ENCODE measurements at places on chromosomes 6 and 20.

- DNase-seq: no peak
These were observed 85.1 kb downstream of the AGPAT4 start for GRCh38 chr6:161188547-161189465.

GRCh38 chr20:3326779-3327521 is 80.5 kb downstream of the DNAAF9 start:
- no peak for DNase-seq

DNA sequence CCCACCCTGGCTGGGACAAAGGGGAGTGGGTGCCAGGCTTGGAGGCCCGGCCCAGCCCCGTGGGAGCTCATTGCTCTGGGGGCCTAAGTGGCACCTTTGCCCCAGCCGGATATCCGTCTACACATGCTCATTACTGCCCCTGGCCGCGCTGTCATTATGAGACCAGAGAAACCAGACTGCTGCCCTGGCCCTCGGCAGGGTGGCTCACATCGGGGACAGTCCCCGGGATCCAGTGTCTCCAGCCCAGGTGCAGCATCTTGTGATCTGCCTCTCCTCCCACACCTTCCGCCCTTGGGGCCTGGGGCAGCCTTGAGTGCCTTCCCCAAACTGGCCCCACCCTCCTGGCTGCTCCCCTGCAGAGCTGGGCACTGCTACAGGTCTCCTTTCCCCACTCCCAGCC is 4.9 kb downstream of the SRMS start:
- DNase-seq: no peak

DNA sequence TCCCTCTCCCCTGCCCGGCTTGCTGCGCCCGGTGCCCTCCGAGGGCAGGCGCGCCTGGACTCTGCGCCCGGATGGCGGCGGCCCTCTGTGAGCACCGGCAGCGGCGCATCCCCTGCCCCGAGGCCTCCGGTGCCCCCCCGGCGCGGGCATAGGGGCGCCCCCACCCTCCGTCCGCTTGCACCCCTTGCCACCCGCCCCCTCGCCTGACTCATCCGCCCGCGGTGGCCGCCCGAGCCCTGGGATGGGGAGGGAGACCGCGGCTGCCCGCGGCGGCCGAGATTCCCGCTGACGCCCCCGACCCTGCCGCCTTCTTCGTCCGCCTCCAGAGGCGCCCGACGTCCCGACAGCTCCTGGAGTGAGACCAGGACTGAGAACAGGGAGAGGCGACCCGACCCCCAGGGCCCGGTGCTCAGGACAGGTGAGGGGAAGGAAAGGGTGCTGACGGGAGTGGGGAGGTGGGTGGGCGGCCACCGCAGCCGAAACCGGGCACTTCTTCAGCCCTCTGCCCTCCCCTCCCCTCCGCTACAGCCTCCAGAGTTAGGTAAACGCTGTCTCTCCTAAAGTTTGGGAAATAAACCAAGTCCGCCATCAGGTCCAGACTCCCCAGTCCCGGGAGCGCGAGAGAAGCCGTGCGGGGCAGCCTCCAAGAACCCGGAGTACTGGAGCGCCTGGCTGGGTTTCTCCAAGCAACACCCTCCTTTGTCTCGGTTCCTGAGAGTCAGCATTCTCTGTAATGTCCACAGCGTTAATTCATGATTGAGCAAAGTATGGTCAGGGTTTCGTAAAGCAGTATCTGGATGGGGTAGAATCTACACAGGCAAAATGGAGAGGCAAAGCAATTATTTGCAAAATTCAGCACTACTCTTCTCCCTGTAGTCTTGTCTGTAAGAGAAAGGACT is 539 bp downstream of the TMEM200A start:
- DNase-seq: no peak

- no peak for DNase-seq
These were observed 6.2 kb downstream of the CEP250 start for GRCh38 chr20:35461620-35462019.

GRCh38 chr6:105603788-105604586 is 201.1 kb upstream of the PREP start:
- DNase-seq: no peak

GRCh38 chr6:411402-412145 is 20.0 kb downstream of the IRF4 start:
- no peak for DNase-seq

- DNase-seq: peak; percentile 68
These were observed 48.4 kb downstream of the CEP43 start for GRCh38 chr6:167047554-167047953.

DNA sequence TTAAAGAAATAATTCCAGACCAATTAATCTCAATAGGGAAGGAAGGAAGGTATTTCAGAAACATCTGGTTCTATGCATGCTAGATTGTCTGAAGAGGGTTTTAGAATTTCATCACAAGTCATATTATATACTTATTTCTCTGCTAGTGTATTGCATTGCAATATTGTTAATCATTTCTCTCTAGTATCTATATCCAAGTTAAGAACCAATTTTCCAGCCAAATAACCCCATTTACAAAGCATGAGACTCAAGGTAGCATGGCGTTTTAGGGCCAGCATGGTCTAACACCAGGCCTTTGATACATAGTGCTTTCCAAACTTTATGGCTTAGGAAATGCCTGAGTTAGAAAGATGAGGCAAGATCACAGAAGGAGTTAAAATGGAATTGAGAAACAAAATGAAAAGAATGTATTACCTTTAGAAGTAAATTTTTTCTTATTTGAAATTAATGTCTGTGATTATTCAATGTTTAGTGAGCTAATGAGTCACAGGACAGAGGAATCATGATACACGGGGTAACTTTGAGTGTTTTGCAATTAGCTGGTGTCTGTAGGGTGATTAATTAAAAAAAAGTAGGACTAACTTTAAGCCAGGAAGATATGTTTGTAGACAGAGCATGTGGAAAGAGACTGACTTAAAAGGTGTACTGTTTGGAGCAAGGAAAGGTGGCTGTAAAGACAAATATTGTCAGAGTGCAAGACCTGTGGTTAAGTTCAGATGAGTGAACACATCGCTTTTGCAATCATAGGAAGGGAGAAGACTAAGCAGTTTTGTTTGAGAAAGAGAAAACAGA is 1006.2 kb upstream of the CITED2 start:
- DNase-seq: no peak

GRCh38 chr6:136860043-136860442 is 37.7 kb downstream of the PEX7 start:
- no peak for DNase-seq

DNA sequence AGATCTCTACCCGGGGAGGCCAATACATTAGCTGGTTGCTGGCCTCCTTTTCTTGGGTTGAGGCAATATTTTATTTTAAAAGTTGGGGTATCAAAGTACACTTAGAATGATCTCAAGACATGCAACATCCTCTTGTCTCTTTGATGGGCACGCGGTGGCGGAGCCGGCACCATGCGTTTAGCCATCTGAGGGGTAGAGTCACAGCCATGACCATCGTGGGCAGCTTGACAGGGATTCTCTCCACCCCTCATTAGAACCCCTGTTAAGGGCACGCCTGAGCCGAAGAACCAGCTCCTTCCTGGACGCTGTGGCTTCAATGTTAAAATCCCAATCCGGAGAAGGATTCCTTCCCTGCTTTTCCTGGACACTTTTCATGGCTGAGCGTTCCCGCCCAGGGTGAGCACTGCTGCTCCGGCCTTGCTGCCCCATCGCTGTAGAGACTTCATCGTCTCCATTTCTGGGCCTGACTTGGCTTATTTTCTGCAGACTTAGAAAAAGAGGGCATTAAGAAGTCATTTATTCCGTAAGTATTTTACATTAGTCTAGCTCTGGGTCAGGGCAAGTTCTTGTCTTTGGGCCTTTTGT is 142.7 kb upstream of the CDH4 start:
- no peak for DNase-seq

GRCh38 chr6:26401987-26402658 is at the start of gene BTN3A1:
Gene BTN3A1, plus strand, starts transcription at chr6:26402275. Its CDS starts 3,289 bp downstream, at chr6:26405564.
- DNase-seq: no peak

GRCh38 chr6:26594131-26594498 is 2.6 kb upstream of the ABT1 start:
- no peak for DNase-seq

GRCh38 chr20:63082308-63082938 is 75.7 kb upstream of the BHLHE23 start:
- DNase-seq: no peak

GRCh38 chr20:47784599-47785310 is 526 bp downstream of the SULF2 start:
- DNase-seq: no peak

DNA sequence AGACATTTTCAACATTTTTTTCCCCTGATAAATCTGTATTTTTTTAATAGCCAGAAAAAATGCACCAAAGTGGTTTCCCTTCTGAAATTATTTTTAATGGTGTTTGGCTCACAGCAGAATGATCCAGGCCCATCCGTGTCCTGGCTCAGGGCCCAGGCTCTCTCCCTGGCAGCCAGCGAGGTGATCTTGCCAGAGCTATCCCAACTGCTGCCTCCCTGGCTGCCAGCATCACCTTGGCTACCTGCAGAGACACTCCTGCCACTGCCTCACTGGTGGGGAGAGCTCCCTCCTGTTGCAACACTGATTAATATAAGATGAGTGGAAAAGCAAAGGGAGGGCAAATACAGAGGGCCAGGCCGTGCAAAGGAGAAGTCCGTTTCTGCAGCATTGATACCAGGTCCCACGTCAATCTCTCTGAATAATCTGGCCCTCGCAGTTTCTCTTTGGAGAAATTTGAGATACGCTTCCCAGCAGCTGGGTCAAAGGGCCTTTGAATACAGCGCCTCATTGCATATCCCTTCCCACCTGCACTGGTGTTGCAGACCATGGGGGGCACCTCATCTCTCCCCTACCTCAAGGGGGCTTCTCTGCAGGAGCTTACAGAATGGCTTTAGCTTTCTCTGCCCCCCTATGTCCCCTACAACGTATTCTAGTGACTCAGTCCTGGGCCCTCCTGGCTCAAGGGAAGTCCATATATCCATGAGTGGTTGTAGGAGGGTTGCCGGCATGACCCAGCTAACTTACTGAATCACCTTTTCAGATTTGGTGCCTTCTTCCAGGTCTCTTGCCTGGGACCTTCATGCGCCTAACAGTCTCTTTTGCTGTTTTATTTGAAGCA is 12.8 kb upstream of the DSTN start:
- no peak for DNase-seq

DNA sequence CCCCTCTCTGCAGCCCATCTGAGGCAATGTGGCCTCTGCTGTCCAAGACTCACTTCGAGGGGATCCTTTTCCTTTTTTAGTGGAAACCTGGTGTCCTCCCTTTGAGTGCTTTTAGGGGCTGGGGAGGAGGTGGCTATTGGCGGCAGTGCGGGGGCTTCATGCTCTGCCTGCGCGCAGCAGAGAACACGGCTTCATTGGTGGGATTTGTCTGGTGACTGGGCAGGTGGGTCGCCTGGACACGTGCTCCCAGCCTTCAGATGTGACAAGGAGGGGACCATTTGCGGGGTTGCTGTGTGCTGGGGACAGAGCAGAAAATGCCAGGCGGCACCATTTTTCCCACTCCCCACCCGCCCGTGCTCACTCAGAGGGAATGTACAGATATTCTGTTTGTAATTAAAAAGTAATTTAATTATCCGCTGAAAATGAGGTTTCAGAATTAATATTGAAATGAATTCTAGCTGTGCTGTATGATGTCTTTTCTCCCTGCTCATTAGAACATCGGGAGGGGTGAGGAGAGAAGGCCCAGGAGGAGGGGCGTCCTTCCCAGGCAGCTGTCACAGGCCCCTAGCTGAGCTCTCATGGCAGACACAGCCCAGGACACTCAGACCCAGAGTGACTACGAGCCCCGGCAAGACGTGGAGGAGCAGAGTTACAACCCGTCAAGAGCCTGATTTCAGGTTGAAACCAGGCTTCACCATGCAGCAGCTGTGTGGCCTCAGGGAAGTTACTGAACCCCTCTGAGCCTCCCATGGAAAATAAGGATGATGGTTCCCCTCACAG is 417.2 kb upstream of the SULF2 start:
- DNase-seq: no peak

GRCh38 chr20:1330075-1330830 is 1.3 kb upstream of the SDCBP2 start:
- no peak for DNase-seq

DNA sequence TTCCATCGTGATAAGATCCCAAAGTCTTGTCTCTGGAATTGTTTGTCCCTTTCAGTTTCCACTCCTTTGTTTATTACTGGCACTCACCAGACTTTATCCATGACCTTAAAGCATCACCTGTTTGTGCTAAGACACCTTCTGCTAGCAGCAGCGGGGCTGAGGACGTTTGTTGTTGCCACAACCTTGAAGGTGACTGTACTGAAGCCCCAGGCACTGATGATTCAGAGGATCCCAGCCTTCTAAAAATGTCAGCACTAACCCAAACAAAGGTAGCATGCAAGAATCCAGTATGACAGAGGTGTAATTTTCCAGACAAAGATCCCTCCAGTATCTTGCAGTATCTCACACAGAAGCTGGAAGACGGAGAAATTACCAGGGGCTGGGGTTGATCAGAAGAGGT is 28.9 kb upstream of the SMIM8 start:
- no peak for DNase-seq

- DNase-seq: no peak
These were observed 13.9 kb upstream of the IPCEF1 start for GRCh38 chr6:154370545-154370944.
